ENCODE measurements at places on chromosomes 12 and 14.

DNA sequence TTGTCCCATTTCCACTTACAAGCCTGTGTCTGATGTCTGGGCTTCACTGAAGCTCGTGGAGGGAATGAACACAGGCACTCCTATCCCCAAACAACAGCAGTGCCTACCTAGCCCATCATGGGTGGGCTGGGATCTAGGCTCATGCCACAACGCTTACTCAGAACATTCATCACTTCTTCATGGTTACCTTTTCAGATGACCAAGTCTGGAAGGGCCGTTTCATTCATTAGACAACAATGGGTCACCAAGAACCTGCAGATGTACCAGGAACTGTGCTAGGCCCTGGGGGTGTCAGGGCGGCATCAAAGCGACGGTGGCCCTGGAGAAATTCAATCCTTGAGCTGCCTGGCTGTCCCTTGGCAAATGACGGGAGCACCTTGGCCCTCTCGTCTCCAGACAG is 64.9 kb upstream of the FZD10 start:
- no peak for DNase-seq

DNA sequence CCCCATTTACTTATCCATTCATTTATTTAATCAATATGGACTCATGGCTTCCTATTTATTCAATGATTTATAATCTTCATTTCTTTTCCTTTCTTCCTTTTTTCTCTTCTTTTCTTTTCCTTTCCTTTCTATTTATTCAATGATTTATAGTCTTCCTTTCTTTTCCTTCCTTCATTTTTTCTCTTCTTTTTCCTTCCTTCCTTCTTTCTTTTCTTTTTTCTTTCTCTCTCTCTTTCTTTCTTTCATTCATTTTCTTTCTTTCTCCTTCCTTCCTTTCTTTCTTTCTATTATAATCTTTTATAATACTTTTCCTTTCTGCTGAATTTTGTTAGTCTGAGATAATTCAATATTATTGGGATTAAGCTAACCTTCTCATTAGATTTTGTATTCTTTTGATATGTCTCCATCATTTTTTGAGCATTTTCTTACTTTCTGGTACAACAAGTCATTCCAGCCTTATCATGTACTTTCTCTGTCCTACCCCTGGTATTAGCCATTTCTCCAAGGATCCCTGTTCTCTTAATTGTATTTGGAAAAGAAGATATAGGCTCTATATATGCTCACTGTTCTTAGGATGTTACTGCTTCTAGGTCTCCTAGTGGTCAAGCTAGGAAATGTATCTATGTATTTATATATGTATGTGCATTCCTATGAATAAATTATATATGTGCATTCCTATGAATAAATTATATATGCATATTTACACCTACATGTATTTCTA is 12.1 kb downstream of the LACRT start:
- DNase-seq = no peak

DNA sequence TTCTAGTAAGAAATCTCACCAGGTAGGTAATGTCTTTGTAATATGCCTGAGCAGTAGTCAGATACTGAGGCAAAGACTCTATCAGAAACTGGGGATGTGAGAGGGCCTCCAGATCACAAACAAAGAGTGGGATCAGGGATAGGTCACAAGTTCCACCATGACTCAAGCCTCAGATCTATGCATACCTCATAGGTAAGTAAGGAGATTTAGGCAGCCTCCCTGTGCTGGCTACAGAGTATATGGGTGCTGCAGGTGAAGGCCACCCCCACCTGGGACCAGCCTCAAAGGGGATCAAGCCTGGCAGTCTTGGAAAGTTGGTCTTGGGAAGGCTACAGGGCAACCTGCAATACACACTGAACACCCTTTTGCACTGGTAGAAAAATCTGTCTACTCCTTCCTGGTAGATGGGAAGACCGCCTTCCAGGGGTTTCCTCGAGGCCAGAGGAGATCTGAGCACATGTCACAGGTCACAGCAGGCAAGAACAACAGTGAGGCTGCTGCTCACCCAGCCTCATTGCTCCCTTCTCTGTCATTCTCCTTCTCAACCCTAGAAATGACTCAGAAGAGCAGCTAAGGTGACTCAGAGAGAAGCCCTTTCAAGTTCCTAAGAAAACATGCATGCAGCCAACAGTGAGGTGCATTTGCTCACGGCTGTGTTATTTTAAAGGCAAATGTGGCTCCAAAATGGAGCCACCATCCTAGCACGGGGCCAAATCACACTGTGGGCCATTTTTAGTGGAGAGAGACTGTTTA is 143.4 kb upstream of the CDKN3 start:
- DNase-seq = no peak

GRCh38 chr14:75842551-75842950 is 139.2 kb downstream of the TGFB3 start:
- DNase-seq = no peak

GRCh38 chr12:53974084-53975063 is at the start of gene HOTAIR:
HOTAIR (minus strand) TSS chr12:53974954.
- no peak for DNase-seq

GRCh38 chr14:96790706-96791105 is 6.5 kb upstream of the VRK1 start:
- no peak for DNase-seq

DNA sequence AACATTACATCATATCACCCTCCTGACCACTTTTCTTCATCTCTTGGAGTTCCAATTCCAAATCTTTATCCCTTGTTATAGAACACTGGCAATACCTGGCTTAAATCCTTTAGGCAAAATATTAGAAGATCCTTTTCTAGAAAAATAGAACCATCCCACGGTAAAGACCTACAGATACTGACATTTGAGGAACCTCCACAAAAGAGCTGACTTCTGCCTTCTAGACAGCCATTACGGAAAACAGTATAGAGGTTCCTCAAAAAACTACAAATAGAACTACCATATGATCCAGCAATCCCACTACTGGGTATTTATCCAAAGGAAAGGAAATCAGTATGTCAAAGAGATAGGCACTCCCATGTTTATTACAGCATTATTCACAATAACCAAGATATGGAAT is 241.7 kb upstream of the AMIGO2 start:
- no peak for DNase-seq

DNA sequence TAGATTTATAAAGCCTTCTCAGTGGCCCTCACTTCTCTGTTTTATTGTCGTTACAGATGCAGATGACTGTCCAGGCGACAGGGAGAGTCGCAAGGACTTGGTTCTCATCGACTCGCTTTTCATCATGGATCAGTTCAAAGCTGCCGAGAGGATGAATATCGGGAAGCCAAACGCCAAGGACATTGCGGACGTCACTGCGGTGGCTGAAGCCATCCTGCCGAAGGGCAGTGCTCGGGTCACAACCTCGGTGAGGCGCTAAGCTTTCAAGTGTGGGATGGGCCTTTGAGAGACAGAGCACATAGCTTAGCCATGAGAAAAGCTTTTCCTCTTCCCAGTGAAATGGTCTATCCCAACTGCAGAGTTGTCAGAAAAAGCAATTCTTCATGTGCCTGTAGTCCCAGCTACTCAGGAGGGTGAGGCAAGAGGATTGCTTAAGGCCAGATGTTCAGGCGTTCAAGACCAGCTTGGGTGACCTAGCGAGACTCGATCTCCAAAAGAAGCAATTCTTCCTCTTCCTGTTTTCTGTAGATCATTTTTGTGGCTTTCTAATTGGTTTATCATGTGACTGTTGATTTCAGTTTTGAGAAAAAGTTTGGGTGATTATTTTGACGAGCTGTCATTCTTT is 56.4 kb downstream of the EP400 start:
- DNase-seq = no peak

Data from NCI-H1436 treated with DMSO at 0.1 percent for 48 hours (cell line).